Tibial nerve (tissue), 4 donors: ENCODE measurements at places on chromosomes 6 and 20. TPM values are rescaled to one million over a fixed set of nuclear protein-coding genes. Genes with fewer than 3 reads are reported as not detected.

DNA sequence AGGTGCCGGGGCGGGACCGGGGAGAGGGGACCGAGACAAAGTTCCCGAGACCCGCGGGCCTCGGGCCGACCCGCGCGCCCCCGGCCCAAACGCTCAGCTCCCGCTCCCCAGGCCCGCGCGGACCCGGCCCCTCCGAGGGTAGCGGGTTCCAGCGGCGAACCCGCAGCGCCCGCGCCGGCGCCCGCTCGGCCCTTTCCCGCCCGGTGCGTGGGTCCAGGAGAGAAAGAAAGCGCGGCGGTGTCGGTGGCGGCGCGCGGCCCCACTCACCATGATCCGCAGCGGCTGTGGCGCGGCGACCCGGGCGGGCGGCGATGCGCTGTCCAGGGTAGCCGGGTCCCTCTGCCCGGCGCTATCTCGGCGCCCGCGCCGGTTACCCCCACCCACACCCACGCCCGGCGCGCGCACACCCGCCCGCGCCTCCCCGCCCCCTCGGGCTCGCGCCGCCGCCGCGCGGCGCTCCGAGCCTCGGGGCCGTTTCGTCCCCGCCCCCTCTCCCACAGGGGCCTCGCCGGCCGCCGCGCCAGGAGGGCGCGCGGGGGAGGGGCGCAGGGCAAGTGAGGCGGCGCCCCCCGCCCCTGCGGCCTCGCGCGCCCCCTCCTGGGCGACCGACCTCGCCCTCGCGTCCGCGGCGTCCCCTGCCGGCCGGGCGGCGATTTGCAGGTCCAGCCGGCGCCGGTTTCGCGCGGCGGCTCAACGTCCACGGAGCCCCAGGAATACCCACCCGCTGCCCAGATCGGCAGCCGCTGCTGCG lies at the start of gene ELOVL2:
TSS of gene ELOVL2 (minus strand) at position 345 of the 751 bp plus-strand sequence. CDS start at position 270, 75 bp downstream.
- H3K27me3 ChIP-seq, result no peaks in the 10 kb centered on the region
- peaks cover 13% of the 10 kb centered on the region for H3K4me1 ChIP-seq
- no peak for DNase-seq
- H3K4me3 ChIP-seq, result peak within 1 kb of the TSS; percentile 20
- H3K36me3 ChIP-seq, result no peaks in the 10 kb centered on the region

DNA sequence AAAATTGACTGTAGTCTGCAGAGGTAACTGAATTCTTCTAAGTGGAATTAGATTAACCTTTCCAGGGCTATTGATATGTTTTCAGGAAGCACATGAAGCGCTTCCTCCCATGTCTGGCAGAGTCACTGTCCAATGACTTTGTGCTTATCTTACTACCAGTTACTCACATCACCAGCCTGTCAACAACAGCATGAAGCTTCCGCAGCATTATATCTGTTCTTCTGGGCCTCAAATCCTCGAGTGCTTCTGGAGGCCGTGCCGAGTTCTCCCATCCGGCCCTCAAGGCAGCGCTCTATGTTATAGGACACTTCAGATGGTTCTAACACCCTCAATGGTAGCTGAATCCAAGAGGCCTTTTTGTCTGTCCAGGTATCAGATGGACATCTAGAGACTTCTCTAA lies 33.2 kb downstream of the PSMG4 start:
- no peaks in the 10 kb centered on the region for H3K36me3 ChIP-seq
- no peak overlapping the region for H3K4me3 ChIP-seq
- H3K27ac ChIP-seq, result no peak overlapping the region
- no peak for DNase-seq
- no peaks in the 10 kb centered on the region for H3K4me1 ChIP-seq

SLC22A3 gene
- total RNA-seq, result 76.8 TPM

- no peaks in the 10 kb centered on the region for H3K27me3 ChIP-seq
- no peak overlapping the region for H3K27ac ChIP-seq
- no peak for DNase-seq
- peaks cover 9% of the 10 kb centered on the region for H3K4me1 ChIP-seq
- H3K36me3 ChIP-seq, result no peaks in the 10 kb centered on the region
- no peak overlapping the region for H3K4me3 ChIP-seq
These were observed 20.6 kb downstream of the TMEM242 start for GRCh38 chr6:157302736-157303135.

GTSF1L gene
- total RNA-seq, result not detected

OVOL2 gene
- total RNA-seq, result not detected

GRCh38 chr6:148972481-148972880 lies 225.7 kb downstream of the UST start:
- H3K27ac ChIP-seq, result no peak overlapping the region
- no peak overlapping the region for H3K4me3 ChIP-seq
- H3K27me3 ChIP-seq, result no peaks in the 10 kb centered on the region
- no peak for DNase-seq
- no peaks in the 10 kb centered on the region for H3K36me3 ChIP-seq

CD93 gene
- total RNA-seq, result 74.4 TPM

DPPA5 gene
- not detected for total RNA-seq

FAM209B gene
- not detected for total RNA-seq

CALHM6 gene
- total RNA-seq, result 8.2 TPM

MATN4 gene
- not detected for total RNA-seq

MUC22 gene
- total RNA-seq, result not detected

EPB41L1 gene
- total RNA-seq, result 55.3 TPM

CRISP2 gene
- not detected for total RNA-seq

DNA sequence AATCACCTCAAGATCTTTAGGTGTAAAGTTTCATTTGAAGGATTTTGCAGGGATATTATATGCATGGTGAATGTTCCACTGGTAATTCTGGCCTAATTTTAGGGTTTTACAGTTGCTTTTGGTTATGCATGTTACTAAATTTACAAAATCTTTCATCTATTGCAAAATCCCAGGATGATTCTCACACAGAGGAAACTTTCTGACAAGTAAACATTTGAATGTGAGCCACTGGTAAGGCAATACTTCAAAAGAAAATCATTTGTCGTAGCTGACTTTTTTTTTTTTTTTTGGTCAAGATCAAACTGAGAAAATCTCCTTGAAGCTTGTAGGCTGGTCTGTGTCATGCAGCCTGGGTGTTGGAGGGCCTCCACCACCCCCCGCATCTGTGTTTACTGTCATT lies 141.9 kb upstream of the EXOC2 start:
- H3K4me1 ChIP-seq, result no peaks in the 10 kb centered on the region
- no peaks in the 10 kb centered on the region for H3K36me3 ChIP-seq
- H3K27me3 ChIP-seq, result no peaks in the 10 kb centered on the region
- no peak overlapping the region for H3K27ac ChIP-seq
- no peak for DNase-seq

DNA sequence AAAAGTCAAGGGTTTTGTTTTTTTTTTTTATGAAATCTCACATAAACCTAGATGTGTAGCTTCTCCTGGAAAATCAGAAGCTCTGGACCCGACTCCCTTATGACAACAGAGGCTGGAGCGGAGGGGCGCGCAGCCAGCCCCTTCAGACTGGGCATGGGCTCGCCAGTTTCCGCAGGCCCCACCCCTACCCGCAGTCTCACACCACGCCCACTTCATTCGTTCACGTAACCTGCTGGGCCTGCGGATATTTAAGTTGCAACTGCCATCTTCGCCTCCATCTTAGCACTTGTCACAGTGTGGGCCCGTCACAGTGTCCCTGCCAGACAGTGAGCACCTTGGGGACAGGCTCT lies 111.7 kb upstream of the PTPN1 start:
- H3K36me3 ChIP-seq, result no peaks in the 10 kb centered on the region
- H3K27ac ChIP-seq, result peak overlapping the region; percentile 1
- no peaks in the 10 kb centered on the region for H3K4me1 ChIP-seq
- H3K4me3 ChIP-seq, result no peak overlapping the region

DNA sequence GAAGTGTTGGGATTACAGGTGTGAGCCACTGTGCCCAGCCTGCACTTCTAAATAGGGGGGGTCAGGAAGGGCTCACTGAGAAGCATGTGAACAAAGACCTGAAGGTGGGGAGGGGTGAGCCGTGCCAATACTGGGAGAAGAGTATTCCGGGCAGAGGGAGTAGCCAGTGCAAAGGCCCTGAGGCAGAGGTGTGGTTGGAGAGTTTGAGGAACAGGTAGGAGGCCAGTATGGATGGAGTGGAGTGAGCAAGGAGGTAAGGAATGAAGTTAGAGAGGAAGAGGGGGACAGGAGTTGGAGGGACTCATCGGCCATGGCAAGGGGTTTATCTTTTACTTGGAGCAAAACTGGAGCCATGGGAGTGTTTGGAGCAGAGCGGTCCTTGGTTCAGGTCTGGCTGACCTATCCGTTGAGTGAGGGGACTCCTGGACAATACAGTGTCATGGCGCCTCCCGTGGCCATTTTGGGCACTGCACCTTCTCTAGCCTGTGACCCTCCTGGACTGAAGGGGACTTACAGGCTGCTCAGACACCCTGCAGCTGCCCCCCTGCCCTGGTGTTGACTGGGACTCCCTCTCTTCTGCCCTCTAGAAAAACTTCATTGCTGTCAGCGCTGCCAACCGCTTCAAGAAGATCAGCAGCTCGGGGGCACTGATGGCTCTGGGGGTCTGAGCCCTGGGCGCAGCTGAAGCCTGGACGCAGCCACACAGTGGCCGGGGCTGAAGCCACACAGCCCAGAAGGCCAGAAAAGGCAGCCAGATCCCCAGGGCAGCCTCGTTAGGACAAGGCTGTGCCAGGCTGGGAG lies 12.1 kb downstream of the FOXS1 start:
- no peak overlapping the region for H3K4me3 ChIP-seq
- no peaks in the 10 kb centered on the region for H3K36me3 ChIP-seq
- H3K4me1 ChIP-seq, result peaks cover 39% of the 10 kb centered on the region
- DNase-seq, result peak; percentile 83

PPP1R14C gene
- not detected for total RNA-seq

ZGPAT gene
- 33.3 TPM for total RNA-seq

DNA sequence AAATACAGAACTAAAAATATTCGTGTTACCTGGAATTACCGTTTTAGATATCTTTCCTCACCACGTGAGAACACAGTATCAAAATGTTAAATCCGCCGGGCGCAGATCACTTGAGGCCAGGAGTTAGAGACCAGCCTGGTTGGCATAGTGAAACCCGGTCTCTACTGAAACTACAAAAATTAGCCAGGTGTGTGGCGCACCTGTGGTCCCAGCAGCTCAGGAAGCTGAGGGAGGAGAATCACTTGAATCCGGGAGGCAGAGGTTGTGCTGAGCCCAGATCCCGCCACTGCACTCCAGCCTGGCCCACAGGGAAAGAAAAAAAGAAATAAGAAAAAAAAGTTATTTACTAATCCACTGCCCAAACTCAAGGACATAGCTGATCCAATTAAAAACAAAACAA lies 4.8 kb upstream of the DDX43 start:
- no peaks in the 10 kb centered on the region for H3K36me3 ChIP-seq
- no peak for DNase-seq
- no peak overlapping the region for H3K4me3 ChIP-seq
- H3K27me3 ChIP-seq, result no peaks in the 10 kb centered on the region
- no peak overlapping the region for H3K27ac ChIP-seq
- no peaks in the 10 kb centered on the region for H3K4me1 ChIP-seq

HECA gene
- 39.3 TPM for total RNA-seq

RUNX2 gene
- 8.4 TPM for total RNA-seq

DNA sequence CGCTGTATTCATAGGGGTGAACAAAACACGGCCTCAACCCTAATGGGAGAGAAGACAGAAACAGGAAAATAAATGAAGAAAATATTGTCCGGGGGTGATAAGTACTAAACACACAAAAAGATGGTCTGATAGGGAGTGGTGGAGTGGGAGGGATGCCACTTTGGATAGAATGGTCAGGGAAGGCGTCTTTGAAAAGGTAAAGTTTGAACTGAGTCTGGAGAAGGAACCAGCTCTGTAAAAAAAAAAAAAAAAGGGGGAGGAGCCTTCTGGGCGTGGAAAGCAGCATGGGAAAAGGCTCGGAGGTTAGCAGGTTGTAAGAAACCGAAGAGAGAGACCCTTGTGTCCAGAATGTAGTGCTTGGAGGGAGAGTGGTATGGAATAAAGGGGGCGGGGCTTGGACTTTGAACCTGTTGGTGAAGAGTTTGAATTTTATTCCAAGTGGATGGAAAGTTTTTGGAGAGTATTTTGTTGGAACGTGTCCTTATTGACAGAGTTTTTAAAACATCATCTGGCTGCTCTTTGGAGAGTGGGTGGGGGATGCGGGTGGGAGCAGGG lies 1.8 kb downstream of the CHMP4B start:
- no peaks in the 10 kb centered on the region for H3K36me3 ChIP-seq
- H3K4me3 ChIP-seq, result peak overlapping the region; percentile 78
- peak overlapping the region; percentile 94 for H3K27ac ChIP-seq
- H3K4me1 ChIP-seq, result no peaks in the 10 kb centered on the region
- no peak for DNase-seq

GRCh38 chr6:125277838-125278237 lies 23.9 kb downstream of the HDDC2 start:
- no peak overlapping the region for H3K4me3 ChIP-seq
- no peak for DNase-seq
- H3K27me3 ChIP-seq, result no peaks in the 10 kb centered on the region

MAS1 gene
- not detected for total RNA-seq

- DNase-seq, result no peak
- no peak overlapping the region for H3K4me3 ChIP-seq
- H3K27ac ChIP-seq, result no peak overlapping the region
- no peaks in the 10 kb centered on the region for H3K4me1 ChIP-seq
- no peaks in the 10 kb centered on the region for H3K36me3 ChIP-seq
These were observed 11.1 kb downstream of the TOX2 start for GRCh38 chr20:43925801-43926200.

ENPP5 gene
- 0.30 TPM for total RNA-seq

DNA sequence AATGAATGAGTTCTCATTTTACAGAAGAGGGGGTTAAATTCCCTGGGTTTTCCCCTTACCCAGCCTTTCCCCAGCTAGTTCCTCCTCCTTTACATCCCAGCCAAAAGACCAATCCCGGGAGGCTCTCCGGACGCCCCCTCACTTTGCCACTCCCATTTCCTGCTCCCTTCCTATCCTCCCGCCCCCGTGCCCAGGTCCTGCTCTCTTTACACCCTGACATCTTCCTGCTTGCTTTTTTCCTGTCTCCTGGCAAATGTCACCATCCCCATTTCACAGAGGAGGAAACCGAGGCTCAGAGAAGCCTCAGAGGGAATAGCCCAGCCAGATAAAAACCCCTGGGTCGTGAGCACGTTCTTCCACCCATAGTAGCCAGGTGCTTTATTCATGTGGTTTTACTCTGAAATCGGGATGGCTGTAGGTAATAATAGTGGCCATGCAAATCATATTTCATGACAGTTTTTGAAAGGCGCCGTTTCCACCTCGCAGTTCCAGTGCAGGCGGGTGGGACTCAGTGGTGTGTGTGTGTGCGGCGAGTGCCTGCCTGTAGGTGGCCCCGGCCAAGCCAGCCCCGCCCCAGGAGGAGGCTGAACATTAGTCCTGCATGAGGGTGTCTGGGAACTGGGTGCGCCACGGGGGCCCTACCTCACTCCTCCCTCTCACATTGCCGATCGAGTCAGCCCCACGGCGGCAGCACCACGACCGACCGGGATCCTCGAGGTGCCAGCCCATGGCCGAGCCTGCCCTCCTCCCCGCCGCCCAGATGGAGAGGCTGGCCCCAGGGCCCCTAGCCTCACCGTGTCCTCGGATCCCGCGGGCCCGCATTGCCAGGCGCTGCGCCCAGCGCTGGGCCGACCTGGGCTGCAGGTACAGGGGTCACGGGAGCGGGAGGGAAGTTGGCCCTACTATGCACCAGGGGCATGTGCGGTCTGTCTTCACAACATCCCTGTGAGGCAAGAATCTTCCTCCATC lies at the start of gene ARHGAP40:
TSS of gene ARHGAP40 (plus strand) at position 594 of the 969 bp plus-strand sequence.
- no peak within 1 kb of the TSS for H3K27ac ChIP-seq
- peaks cover 56% of the 10 kb centered on the region for H3K27me3 ChIP-seq
- no peaks in the 10 kb centered on the region for H3K36me3 ChIP-seq
- H3K4me1 ChIP-seq, result no peaks in the 10 kb centered on the region
- no peak within 1 kb of the TSS for H3K4me3 ChIP-seq

GRCh38 chr20:47568837-47569410 lies 67.2 kb downstream of the NCOA3 start:
- no peak overlapping the region for H3K27ac ChIP-seq
- no peak for DNase-seq
- no peaks in the 10 kb centered on the region for H3K4me1 ChIP-seq
- peaks cover 37% of the 10 kb centered on the region for H3K36me3 ChIP-seq
- no peaks in the 10 kb centered on the region for H3K27me3 ChIP-seq

USP49 gene
- total RNA-seq, result 8.0 TPM
